Non-pigmented ciliary epithelial cell (primary cell): ENCODE measurements at places on chromosomes 7 and 10.

DNA sequence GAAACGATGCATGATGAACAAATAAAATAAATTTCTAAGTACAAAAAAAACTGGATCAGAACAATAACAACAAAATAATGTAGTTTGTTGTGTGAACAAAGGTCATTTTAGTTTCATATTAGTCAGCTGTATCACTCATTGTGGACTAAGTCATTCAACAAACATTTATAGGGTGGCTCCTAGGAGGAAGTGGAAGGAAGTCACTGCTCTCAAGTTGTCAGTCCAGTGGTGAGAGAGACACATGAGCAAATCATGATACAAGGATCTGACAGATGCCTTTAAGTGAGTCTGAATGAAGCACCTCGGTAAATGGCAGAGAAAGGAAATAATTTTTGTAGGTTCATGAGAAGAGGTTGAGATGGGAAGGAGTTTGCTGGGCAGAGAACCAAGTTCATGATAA is 56.8 kb downstream of the EPDR1 start:
- no peak for DNase-seq

DNA sequence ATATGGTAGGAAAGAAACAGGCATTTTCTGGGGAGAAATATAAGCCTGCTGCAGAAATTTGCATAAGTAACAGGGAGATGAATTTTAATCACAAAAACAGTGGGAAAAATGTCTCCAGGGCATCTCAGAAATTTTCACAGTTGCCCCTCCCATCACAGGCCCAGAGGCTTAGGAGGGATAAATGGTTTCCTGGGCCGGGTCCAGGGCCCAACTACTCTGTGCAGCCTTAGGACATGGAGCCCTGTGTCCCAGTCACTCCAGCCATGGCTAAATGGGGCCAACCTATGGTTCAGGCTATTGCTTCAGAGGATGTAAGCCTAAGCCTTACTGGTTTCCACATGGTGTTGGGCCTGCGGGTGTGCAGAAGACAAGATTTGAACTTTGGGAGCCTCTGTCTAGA is 9.2 kb downstream of the OR6B1 start:
- no peak for DNase-seq

GRCh38 chr10:77383861-77384553 is 253.6 kb downstream of the KCNMA1 start:
- DNase-seq, result no peak

DNA sequence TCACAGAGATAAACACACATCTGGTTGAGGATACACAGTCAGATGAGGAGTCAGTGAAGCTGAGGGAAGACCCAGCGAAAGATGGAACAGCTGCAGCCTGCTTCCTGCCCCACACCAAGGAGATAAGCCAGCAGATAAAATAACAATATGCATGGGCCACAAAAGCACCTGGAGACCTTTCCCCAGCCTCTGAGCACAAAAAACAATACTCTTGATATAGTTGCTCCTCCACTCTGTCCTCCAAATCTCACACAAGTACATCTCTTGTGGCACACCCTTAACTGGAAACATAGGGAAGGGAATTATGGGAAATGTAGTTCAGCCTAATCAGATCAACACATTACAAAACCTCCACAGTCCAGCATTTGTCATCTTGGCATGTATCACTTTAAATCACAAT is 9.7 kb upstream of the FHIP2A start:
- no peak for DNase-seq

DNA sequence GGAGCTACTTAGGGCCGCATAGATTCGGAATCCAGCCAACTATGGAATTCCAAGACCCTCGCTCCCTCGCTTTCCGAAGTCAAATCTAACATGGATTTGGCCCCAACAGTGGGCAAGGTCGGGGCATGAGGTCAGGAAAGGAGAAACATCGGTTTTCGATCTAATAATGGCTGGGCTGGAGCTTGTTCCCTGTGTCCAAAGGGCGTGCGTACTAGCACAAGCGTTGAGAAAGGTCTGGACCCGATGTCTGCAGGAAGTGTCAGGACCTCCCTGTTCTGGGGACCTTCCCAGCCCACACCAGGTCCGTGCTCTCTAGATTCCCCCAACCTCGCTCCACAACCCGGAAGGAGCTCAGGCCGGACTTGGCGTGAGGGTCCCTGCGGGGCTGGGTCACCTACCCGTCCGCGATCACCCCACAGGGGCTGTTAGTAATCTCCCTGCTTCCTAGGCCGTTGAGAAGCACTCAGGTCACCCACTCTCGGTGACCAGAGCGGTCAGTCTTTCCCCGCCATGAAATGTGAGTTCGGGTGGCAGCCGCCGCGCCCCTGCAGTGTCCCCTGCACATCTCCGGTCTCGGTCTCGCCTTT is 4.8 kb downstream of the FEZF1 start:
- DNase-seq, result no peak

- no peak for DNase-seq
Observed at GRCh38 chr7:128886391-128887168, 23.9 kb downstream of the ATP6V1F start.
